ENCODE measurements at places on chromosomes 11 and 22.

DNA sequence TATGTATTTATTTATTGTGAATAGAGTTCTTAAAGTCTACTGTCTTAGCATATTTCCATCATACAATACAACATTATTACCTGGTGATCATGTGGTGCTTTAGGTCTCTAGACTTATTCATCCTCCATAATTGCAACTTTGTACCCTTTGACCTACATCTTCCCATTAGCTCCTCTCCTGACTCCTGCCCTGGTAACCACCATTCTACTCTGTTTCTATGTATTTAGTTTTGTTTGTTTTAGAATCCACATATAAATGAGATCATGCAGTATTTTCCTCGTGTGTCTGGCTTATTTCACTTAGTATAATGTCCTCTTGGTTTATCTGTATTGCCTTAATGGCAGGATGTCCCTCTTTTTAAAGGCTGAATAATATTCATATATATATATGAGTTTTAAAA is 22.7 kb downstream of the NCAM1 start:
- DNase-seq: no peak

DNA sequence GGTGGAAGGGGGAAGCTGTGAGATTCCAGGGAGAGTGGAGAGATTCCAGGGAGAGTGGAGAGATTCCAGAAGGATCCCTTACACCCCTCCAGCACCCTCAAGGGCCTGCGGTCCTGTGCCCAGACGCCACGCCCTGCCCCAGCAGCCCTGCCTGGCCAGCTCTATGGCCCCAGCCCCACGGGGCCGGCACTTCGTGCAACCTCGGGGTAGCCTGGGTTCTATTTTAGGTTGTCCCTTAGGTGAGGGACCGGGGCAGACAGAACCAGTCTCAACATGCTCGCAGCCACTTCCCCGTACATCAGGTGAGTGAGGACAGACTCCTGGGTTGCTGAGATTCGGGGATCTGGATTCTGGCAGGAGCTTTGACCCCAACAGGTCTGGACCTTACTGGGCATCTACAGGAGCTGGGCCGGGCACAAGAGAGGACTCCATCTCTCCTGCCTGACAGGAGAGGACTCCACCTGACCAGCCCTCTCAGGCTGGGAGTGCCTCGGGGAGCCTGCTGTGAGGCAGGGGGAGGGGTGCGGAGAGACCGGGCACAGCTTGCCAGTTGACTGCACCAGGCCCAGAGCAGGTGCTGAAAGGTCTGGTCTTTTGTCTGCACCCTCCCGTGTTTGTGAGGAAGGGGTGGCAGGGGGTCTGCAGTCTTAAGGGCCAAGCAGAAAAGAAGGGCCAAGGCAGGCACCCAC is 8.5 kb upstream of the ADORA2A start:
- DNase-seq: peak; percentile 57

GRCh38 chr22:44173154-44173553 is 7.6 kb upstream of the PARVG start:
- no peak for DNase-seq

GRCh38 chr11:119185981-119186634 is 833 bp downstream of the NHERF4 start:
- no peak for DNase-seq

DNA sequence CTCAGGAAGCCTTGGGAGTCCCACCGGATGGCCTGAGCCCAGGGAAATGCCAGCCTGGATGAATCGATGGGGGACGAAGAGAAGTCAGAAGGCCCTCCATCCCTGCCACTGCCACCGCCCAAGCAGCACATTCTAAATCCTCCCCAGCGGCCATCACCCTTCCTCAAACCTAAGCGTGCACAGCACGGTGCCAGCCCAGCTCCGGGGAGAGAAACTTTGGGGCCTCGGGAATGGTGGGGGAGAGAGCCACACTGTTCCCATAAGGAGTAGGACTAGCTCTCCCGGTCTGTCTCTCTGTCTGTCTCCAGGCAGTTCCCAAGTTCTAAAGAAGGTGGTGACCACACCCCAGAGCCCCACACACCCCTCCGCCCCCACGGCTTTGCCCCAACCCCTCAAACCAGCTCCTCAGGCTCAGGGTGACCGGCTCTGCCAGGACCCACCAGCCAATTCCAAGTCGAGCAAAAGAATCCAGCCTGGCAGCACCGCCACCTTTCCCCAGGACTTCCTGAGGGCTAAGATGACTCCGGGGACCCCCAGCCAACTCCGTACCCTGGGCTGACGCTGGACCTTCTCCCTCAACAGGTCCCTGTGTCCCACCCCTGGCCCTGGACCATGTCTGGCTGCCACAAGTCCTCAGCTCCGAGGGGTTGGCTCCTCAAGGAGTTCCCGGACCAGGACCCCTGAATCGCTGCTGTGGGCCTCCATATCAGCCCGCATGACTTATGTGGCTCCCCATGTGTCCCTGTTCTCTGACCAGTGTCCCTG is 2.7 kb downstream of the AHNAK start:
- no peak for DNase-seq

- peak; percentile 79 for DNase-seq
Observed at GRCh38 chr22:22770280-22770871, 117.2 kb upstream of the IGLL5 start.

- no peak for DNase-seq
Observed at GRCh38 chr11:7252683-7253213, 1.0 kb downstream of the SYT9 start.

DNA sequence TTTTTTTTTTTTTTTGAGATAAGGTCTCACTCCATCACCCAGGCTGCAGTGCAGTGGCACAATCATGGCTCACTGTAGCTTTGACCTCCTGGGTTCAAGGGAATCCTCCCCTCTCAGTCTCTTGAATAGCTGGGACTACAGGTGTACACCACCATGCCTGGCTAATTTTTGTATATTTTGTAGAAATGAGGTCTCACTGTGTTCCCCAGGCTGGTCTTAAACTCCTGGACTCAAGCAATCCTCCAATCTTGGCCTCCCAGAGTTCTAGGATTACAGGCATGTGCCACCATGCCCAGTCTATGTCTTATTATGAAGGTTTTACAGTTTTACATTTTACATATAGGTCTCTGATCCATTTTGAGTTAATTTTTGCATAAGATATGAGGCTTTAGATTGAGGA is 20.4 kb upstream of the MAPK1 start:
- DNase-seq: no peak

DNA sequence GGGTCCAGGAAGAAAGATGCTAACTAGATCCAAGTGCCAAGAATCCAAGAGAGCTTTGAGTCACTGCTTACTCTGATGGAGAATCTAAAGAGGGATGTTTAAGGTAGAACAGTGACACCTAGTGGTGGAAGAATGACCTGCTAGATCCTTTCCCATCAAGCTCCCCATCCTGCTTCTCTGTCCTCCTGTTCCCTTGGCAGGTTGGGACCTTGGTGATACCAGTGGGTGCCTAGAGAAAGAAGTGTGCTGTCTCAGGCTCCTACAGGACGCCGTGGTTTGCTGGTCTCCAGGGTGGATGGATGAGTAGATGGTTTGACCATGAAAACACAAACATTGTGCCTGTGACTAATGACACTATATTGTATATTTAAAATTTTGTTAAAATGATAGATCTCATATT is 383.7 kb downstream of the TMEM135 start:
- DNase-seq: peak; percentile 98

- DNase-seq: no peak
Observed at GRCh38 chr11:118338637-118339061, 3.9 kb downstream of the CD3D start.

DNA sequence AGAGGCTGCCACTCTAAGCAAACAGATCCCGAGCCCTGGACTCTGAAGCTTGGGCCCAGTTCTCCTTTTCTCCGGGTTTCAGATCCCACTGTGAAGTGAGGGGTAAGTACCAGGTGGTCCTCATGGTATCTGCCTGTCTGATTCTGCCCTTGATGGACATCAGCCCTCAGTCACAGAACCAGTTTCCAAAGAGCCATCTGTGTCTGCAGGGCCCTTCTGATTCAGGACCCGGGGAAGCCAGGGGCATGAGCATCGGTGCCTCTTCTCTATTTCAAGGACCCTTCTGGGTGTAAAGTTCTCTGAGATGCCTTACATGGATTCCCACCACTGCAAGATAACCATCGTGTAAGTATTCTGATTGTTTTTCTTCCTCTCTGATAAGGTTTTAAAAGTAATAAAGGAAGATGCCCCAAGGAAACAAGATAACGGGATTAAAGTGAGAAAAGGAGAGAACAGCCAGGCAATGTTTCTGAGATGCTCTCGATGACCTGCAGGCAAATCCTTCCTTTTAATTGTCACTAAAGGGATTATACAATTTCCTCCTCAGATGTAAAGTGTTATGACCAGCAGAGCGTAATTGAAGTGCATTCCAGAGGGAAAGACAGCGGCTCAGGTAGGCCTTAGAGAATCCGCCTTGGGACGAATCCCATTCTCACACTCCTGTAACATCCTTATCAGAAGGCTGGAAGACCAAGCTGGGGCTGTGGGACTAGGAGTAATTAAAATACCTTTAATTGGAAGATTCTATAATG is 924.3 kb downstream of the TBC1D22A start:
- no peak for DNase-seq

- DNase-seq: no peak
Observed at GRCh38 chr11:6391537-6392134, 1.4 kb downstream of the SMPD1 start.

GRCh38 chr22:30308518-30309230 is 18.1 kb downstream of the TBC1D10A start:
- DNase-seq: peak; percentile 61

DNA sequence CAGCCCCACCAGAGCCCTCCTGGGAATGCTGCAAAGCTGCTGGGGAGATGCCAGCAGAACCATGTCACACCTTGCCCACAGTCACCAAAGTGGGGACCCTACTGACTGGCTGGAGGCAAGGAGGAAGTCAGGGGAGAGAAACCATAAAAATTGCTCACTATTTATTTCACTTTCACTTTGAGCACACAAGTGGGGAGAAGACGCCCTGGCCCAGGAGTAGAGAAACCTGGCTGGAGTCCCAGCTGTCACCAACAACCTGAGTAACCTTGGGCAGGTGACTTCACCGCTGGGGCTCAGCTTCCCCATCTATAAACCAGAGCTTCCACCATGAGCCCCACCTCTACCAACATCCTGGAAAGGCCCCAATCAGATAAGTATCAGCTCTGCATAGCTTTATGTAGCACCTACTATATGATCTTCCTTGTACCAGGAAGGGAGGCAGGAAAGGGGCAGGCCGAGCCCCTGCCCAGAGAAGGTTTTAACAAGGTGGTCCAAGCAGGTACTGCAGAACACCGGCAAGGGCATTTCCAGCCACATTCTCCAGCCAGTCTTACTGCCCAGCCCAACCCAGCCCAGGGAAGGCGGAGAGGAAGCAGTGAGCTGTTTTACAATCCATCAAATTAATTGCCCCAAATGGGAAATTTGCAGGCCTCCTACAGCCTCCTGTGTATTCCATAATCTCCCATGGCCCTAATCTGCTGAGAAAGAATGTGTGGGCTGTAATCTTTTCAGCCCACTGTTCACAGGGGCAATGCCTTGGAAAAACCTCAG is 27.6 kb downstream of the PLEKHA7 start:
- DNase-seq: peak; percentile 34

DNA sequence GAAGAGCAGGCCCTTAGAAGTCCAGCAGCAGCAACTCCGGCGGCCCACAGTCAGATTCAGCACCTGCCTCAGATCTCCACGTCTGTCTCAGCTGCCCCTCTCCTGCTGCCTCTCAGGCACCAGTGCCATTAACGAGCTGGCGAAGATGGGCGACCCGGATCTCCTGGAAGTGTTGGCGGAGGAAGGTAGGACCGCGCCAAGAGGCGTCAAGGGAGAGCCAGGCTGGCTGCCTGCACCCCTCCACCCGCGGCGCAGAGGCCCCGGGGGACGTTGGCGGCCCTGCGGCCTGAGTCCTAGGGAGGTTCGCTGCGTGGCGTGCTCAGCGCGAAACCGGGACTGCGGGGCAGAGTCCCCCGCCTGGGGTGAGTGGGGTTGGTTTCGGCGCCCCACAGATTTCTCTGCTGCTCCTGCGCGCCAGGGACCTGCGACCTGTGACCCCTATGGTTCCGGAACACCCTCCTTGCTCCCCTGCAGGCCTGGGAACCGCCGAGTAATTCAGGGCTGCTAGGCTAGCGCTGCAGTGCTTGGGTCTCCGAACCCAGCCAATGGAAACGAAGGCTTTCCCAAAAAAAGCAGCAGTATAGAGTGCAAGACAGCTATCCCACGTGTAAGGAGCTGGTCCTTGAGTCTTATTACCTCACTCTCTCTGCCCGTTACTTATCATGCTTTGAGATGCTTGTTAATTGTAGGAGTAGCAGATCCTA is 615 bp downstream of the ANO5 start:
- DNase-seq: no peak

- DNase-seq: no peak
Observed at GRCh38 chr22:19823191-19823901, 31.3 kb downstream of the GNB1L start.

GRCh38 chr11:130536106-130537040 is 87.9 kb downstream of the ADAMTS15 start:
- no peak for DNase-seq

DNA sequence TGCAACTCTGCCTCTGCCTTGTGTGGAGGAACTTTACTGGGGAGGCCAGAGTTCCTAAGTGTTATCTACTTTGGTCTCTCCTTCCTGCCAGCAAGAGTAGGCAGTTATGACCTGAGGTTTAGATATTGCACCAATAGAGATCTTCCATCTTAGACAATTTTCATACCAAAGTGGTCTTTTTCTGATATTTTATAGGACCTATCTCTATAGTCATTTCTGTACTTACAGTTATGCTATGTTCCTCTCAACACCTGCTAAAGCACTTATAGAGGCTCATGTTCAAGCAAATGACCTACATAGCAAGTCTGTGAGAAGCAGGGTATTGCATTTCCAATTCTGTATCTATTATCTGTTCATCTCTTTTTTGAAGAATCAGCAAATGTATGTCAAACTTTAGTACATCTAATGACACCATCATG is 80.8 kb downstream of the HORMAD2 start:
- DNase-seq: no peak

DNA sequence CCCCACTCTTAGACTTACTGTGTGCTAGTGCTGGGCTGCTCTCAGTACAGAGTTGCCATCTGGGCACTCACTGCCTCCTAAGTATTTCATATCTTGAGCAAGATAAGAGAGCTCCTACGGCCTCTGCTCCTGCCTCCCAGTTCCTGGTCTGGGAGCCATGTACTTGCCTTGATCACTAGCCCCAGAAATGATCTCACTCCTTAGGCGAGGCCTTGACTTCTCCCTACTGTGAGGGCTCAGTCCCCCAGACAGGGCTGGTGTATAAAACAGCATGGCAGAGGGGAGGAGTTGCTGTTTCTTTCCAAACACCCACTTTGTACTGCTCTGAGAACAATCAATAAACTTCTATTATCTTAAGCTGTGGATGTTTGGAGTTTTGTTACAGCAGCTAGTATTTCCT is 47.4 kb upstream of the TP53I11 start:
- DNase-seq: no peak

- DNase-seq: no peak
Observed at GRCh38 chr11:39221550-39222138, 2237.8 kb downstream of the LRRC4C start.

GRCh38 chr11:76578654-76579055 is 91.9 kb downstream of the LRRC32 start:
- no peak for DNase-seq

DNA sequence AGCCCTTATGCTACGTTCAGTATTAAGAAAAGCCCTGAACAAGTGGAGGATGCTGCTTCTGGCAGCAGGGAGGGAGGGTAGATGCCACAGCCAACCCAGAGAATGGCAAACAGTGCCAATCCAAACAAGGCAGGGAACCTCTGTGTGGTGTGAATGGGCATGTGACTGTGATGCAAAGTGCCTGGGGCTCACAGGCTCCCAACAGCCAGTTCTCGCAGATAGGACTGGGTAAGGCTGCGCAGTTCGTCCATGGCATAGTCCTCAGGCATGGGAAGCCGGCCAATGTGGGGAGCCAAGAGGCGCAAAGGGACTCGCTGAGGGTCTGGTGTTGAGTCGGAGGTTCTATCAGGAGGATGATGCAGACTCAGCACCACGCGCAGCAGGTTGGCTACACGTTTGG is 4.8 kb upstream of the CHRNA10 start:
- no peak for DNase-seq

GRCh38 chr11:10326012-10326964 is 21.4 kb downstream of the ADM start:
- DNase-seq: no peak

Data from Karpas-422 (cell line).